ENCODE measurements at places on chromosomes 3 and 15. TPM values are rescaled to one million over a fixed set of nuclear protein-coding genes. Genes with fewer than 3 reads are reported as not detected.

ANKRD34C gene
- under 0.01 TPM for total RNA-seq

IL17RE gene
- 1.0 TPM for total RNA-seq

TIMMDC1 gene
- total RNA-seq = 74.9 TPM

CCRL2 gene
- total RNA-seq = 0.53 TPM
